ENCODE measurements at places on chromosomes 11 and 22.

DNA sequence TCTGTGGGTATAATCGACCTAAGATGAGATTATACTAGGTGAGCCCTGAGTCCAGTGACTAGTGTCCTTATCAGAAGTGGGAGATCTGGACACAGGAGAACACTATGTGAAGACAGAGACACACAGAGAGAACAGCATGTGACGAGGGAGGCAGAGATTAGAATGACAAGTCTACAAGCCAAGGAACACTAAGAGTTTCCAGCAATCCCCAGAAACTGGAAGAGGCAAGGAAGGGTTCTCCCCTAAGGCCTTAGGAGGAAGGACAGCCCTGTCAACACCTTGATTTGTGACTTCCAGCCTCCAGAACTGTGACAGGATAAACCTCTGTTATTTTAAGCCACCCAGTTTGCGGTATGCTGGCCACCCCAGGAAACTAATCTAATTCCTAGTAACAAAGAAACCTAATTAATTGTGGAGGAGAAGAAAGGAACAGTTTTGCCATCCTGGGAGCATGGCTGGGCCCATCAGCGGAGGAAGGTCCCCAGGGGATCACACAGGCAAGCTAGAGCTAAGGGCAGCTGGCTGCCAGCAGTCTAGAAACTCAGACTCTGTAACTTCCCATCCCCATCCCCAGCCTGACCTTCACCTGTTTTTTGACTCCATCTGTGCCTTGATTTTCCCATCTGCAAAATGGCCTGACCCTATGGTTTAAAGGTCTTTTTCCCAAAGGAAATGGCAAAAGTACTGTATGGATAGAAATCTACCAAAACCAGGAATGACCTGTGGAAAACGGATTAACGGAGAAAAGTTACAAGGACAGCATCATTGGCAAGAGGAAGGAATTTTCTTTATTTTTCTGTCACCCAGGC lies 10.3 kb upstream of the THOC5 start:
- no peak for DNase-seq

DNA sequence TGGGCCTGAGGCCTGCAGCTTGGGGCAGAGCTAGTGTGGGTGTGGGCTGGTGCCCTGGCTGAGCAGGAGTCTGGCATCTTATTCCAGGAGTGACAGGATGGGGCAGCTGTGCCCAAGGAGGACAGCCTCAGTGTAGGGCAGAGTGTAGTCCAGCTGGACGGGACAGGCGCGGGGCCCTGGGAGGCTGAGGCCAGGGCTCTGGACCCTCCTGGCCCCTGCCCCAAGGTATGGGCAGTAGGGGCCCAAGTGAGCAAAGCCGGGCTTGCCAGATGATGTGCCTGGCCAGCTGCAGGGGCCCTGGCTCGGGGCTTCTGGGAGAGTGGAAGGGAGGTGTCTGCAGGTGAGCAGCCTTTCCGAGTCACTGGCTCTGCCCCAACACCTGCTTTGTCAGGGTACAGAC lies 1190.9 kb downstream of the BRD1 start:
- DNase-seq: no peak

- no peak for DNase-seq
Observed at GRCh38 chr22:18056807-18057474, 20.8 kb upstream of the PEX26 start.

- DNase-seq: no peak
Observed at GRCh38 chr11:133951327-133952198, 5.2 kb downstream of the IGSF9B start.

GRCh38 chr11:12975195-12975594 lies 33.9 kb upstream of the RASSF10 start:
- DNase-seq: no peak

GRCh38 chr11:114984611-114985163 lies 306.4 kb downstream of the NXPE2 start:
- no peak for DNase-seq

DNA sequence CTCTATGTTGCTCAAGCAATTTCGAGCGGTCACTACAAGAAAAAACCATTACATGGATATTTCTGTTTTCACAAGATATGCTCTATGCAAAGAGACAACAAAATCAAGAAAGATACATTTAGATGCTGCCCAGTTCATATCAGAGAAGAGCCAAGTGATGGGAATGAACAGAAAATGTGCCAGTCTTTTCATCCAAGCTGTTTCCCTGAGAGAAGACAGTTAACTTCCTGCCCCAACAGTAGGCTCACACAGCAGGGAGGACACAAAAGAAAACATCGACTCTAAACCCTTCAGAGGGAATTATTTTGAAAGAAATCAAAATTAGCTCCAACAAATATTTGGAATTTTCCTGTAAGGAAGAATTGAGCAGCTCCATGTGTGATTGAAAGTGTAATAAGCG lies 11.6 kb downstream of the JAML start:
- no peak for DNase-seq

DNA sequence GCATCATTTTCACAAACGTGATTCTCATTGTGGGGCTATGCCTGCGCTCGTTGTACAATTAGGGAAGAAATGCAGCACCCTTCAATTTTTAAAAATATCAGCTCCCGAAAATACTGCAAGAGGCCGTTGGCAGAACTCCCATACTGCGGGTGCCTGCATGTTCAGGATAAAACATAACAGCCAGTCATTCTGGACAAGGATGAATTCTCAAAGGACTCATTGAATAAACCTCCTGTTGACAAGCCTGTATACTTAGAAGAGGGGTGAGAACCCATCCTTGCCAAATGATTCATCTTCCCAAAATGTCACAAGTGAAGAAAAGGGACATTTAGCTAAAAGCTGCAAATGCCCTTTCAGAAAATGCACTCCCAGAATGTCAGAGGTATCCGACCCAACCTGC lies 141.9 kb downstream of the CSNK2A3 start:
- no peak for DNase-seq

DNA sequence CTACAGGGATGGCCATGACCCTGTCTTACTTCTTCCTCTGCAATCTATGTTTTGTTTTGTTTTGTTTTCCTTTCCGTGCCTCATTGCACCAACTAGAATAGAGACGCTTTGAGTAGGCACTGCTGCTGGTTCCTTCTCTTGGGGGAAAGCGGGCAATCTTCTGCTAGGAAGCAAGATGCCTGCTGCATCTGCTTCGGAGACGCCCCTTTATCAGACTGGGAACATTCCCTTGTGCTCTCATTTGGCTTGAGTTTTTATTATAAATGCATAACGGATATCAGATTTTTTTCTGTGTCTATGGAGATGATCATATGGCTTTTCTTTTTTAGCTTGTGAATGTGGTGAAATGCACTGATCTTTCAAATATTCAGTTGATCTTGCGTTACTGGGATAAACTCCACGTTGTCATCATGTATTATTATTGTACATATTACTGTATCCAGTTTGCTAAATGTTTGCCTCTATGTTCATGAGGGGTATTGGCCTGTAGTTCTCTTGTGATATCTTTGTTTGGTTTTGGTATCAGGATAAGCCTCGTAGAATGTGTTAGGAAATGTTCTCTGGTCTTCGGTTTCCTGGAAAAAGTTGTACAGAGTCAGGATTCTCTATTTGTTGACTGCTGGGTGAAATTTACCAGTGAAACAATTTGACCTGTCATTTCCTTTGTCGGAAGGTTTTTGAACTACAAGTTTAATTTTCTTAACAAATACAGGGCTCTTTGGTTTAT lies 23.4 kb upstream of the KRTAP5-6 start:
- DNase-seq: no peak

GRCh38 chr11:43644621-43645299 lies 35.8 kb upstream of the HSD17B12 start:
- no peak for DNase-seq

DNA sequence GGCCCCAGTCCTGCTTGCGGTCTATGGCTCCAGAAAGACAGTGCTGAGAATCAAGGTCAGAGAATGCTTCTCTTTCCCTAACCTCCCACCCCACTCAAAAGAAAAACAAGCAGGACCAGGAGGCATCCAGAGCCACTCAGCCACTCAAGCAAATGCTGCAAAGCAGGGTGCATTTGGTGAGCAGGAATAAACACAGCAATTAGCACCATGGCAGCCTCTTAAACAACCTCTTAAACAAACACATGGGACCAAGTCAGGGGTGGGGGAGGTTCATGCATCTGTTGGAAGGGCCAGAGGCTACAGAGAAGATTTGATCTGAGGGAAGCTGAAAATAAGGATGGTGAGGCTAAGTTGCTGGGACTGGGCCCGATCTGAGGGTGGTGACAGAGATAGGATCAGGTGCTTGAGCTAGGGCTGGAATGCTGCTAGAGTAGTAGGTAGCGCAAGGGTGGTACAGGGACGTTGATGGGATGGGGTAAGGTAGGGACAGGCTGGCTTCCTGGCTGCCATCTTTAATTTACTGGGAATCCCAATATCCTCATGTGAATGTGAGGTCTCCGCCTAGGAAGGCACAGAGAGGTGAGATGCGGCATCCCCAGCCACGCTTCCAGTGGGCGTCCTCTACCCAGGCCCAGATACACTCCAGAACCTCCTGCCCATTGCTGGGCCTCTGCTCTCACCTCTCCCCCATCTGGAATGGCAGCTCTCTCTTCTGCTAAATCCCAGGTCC lies 26.6 kb upstream of the LMO1 start:
- no peak for DNase-seq

- no peak for DNase-seq
Observed at GRCh38 chr11:78379039-78379670, 38.5 kb downstream of the GAB2 start.

GRCh38 chr22:38208551-38208968 lies 6.8 kb downstream of the MAFF start:
- no peak for DNase-seq

GRCh38 chr22:45478108-45478771 lies 24.4 kb upstream of the FBLN1 start:
- DNase-seq: no peak

- DNase-seq: no peak
Observed at GRCh38 chr11:87176044-87176443, 138.3 kb downstream of the TMEM135 start.

All from central memory CD8-positive, alpha-beta T cell (primary cell).